ENCODE measurements at places on chromosomes 6 and 20.

DNA sequence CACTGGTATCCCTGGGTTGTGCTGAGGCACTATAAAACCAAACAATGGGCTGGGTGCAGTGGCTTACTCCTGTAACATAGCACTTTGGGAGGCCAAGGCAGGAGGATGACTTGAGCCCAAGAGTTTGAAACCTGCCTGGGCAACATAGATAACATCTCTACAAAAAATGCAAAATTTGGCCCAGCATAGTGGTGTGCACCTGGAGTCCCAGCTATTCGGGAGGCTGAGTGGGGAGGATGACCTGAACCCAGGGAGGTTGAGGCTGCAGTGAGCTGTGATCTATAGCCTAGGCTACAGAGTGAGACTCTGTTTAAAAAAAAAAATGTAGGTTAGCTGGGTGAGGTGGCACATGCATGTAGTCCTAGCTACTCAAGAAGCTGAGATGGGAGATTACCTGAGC, 7.7 kb upstream of the SLC4A11 start:
- no peak for DNase-seq

DNA sequence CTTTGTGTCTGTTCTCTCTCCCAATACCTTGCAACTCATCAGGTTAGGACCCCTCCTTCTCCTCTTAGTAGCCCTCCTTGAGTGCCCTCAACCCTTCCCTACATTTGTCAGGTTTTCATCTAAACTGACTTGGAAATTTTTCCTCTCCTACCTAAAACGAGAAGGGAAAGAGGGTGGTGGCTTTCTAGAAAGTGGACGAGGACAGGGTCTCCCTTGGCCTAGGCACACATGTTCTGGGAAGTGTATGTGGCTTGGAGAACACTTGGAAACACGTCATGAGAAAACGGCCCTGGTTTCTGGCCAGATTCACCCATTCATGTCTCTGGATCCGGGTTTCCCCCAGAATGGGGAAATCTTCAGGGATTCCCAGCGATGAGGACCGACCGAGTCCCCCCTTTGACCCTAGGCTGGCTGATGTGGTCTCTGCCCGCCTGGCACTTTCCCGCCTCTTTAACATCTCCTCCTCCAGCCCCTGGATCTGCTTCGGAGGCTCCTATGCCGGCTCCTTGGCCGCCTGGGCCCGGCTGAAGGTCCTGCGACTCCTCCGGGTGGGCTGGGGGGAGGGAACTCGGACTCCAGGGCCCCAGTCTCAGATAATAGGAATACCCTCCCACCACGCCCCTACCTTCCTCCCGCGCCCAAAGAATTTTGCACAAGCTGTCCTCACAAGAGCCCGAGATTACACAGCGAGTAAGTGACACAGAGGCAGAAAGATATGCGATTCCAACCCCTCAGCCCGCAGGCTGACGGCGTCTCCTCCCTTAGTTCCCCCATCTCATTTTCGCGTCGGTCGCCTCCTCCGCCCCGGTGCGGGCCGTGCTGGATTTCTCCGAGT, 3.0 kb downstream of the PRSS16 start:
- DNase-seq = no peak

DNA sequence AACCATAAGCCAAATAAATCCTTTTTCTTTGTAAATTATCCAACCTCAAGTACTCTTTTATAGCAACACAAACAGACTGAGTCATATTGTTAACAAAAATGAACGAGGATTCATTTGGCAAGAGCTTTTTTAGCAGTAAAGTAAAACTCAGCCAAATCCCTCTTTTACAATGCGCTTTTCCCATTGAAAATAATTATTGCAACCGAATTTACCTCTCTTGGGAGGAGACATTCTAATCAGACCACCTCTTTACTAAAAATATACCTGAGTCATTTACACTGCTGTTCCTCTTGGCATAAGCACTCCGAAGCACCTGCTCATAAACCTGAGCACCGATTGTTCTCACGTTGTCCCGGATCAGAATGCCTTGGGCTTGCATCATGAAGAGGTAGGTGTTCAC, 57.4 kb downstream of the B4GALT5 start:
- no peak for DNase-seq

DNA sequence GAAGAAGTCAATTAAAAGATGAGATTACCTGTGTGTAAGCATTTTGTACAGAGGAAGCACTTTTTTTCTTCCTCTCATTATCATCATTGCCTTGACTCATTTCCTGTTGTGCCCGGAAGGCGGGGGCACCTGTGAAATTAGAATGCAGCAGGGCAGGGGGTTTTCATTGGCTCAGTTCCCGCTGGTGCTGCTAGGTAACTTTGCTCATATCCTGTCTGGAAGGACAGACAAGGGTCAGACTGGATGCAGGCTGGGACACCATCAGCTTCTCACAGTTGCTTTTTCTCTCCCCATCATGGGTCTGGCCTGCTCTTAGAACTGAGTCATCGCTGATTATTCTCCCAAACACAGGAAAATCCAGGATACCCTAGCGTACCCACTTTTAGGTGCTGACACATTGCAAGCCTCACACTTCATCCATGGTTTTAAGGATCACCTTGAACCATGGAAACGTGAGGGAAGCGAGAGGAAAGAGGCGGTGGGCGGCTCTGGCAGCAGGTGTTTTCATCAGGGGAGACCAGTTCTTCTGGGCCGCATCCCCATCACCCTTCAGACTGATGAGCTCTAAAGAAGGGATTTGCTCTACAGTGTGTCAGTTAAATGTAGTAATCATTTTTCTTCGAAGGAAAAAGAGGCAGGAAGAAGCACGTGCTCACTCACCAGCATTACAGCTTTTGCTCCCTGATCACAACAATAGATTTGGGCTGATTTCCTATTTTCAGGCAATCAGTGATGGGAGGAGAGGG, 195.7 kb upstream of the SASH1 start:
- no peak for DNase-seq

- no peak for DNase-seq
Observed at GRCh38 chr20:1809611-1810510, 85.3 kb upstream of the SIRPA start.

DNA sequence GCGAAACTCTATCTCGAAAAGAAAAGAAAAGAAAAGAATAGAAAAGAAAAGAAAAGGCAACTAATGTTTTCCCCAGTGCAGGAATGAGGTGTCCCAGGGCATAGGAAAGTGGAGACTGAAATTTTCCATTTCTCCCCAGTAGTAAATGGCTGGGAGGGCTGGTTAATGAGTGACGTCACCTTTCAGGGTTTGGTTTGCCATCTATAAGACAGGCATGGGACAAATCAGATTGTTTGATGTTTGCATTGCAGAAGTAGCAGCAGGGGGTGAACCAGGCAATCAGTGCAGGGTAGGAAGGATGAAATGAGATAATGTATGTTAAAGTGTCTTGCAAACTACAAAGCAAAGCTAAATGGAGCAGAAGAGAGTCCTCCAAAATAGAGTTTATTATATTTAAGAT, 533.4 kb downstream of the PKHD1 start:
- DNase-seq = no peak

DNA sequence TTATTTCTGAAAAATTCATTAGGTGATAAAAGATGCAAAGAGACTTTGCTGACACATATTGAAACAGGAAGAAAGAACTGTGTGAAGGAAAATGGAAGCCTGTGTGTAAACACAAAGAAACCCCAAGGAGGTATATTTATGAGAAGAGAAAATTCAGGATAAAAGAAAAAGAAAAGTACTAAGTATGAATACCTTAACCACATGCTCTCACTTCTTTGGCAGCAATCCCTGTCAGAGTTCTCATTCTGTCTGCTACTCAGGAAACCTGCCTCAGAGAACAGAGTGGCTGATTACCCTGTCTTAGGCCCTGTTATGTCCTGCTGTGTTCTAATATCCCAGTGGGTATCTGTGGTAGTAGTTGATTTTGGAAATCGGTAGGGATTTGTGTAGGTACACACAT, 457.9 kb downstream of the TBC1D32 start:
- DNase-seq = no peak
